SW 1271 (cell line): ENCODE measurements at places on chromosomes 5 and 9.

DNA sequence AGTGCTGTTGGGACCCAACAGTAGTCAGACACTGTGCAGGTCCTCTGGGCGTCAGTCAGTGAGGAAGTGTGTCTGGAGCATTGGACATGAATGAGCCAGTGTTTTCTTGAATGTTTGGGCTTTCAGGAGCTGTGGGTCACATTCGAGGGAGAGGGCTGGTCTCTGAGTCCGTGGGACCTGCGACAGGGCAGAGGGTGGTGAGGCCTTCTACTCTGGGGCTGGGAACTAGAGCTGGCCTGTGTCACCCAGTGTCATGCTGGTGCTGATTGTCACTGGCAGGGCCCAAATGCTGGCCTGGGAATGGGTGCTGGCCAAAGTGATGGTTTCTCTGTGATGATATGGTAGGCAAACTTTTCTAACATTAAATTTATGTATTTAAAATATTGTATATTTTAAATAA, 10.3 kb downstream of the POLR1E start:
- no peak for DNase-seq

GRCh38 chr5:141876628-141877355, 1.4 kb downstream of the PCDH1 start:
- DNase-seq, result no peak

GRCh38 chr9:7636838-7637467, 162.6 kb downstream of the DMAC1 start:
- DNase-seq, result no peak

- DNase-seq, result no peak
Observed at GRCh38 chr5:3535414-3536211, 60.0 kb upstream of the IRX1 start.

DNA sequence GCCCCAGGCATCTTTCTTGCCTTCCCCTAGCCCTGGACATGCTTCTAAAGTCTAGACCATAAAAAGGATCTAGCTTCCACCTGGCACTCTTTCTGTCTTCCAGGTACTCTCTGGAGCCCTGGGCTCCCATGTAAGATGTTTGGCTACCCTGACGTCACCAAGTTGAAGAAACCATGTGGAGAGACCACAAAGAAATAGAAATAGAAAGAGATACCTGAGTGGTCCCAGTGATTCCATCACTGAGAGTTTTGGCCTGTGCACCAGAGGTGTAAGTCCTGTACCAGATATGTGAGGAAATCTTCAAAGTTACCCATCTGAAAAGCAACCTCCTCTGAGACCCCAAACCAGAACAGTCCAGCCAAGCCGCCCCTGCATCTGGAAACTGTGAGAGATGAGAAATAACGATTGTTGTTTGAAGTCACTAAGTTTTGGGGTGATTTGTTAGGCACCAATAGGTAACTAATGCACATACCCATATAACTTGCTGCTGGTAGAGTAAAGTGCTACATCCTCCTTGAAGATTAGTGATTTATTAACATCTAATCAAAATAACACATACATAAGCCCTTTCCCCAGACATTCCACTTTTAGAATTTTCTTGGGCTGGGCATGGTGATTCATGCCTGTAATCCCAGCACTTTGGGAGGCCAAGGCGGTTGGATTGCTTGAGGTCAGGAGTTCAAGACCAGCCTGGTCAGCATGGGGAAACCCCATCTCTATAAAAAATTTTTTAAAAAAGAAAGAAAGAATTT, 85.7 kb upstream of the LHFPL2 start:
- DNase-seq, result no peak

DNA sequence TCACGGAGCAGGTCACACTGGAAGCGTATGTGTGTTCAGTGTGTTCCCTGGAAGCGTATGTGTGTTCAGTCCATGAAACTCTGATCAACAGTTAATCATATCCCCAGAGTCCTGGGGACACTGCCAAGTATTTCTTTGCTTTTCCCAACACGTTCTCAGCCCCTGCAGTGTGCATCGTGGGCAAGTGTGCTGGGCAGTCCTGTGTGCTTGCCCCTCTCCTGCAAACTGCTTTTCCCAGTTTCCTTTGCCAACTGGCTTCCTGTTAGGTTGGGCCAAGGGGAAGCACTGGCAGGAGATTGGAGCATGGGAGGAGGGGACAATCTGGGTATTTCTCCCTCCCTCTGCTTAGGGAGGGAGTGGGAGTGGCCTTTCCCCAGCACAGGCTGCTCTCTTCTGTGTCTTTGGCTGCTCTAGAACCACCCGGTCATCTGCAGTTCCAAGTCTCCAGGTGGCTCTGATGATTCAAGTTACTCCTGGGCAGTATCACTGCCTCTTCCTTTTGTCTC, 36.8 kb upstream of the NEK6 start:
- DNase-seq, result no peak

DNA sequence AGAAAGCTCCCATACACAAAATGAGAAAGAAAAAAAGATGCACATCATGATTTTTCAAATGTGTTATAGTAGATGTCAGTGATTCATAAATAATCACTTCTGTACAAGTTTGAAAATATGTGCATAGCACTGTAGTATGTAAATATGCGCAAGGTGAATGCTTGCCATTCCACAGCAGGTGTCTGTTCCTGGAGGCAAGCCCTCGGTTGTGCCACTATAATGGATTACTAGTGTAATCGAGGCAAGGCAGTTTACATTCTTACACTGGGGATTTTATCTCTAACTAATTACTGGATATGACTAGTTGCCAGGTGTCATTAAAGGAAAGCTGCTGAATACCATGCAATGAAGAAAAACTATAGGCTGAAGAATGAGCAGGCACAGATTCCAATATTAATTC, 93.6 kb downstream of the ARHGEF28 start:
- no peak for DNase-seq

DNA sequence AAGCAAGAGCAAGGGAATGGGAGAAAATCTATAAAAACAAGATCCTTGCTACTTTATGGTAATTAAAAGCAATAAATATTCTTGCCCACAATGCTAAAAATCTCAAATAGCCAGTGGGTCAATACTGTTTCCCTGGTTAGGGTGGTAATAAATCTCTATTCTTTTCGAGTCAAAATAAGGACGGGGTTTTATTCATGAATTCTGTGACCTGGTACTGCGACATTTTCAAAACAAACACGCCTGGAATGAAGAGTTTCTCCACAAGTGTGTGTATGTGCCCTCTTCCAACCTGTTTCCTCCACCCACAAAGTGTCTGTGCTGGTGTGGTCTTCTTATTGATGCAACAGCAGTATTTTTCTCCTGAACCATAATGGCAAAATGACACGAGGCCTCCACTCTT, 358.8 kb upstream of the BRINP1 start:
- DNase-seq, result no peak

DNA sequence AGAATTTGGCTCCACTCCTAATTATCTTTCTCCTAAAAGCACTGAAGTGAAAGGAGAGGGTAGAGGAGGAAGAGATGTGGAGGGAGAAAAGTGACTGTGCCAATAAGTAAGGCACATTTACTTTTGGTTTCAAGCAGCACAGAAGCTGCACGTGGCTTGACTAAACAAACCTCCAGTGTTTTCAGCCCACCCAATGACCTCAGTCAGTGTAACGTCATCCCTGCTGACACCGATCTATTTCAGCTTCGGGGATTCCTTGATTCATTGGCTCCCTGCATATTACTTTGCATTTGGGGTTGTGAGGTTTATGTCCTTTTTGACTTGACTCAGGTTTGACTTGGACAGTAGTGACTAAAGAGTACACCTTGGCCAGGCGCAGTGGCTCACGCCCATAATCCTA, 35.6 kb upstream of the NIM1K start:
- DNase-seq, result no peak

GRCh38 chr9:123326662-123327093, 29.3 kb upstream of the CRB2 start:
- no peak for DNase-seq

DNA sequence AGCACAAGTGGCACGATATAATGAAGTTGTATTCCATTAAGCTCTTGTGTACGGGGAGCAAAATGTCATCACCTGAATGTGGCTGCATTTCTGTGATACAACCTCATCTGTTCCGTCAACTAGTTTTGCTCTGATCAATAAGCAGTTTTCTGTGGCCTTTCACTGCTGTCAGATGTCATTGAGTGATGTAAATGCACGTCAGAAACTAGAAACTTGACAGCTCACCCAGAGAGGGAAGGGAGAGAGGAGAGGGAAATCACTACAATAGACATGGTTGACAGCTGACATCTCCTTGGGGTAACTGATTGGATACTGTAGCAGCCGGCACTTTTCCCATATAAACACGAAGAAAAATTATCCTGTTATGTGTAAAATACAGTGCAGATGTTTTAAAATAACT, 62.7 kb downstream of the SNX24 start:
- DNase-seq, result no peak
